Myocyte (in vitro differentiated cells): ENCODE measurements at places on chromosomes 6 and 20.

GRCh38 chr6:36526066-36526465 is 21.2 kb downstream of the STK38 start:
- peak; percentile 27 for DNase-seq

GRCh38 chr6:43658161-43658560 is 13.3 kb downstream of the RSPH9 start:
- DNase-seq = no peak

DNA sequence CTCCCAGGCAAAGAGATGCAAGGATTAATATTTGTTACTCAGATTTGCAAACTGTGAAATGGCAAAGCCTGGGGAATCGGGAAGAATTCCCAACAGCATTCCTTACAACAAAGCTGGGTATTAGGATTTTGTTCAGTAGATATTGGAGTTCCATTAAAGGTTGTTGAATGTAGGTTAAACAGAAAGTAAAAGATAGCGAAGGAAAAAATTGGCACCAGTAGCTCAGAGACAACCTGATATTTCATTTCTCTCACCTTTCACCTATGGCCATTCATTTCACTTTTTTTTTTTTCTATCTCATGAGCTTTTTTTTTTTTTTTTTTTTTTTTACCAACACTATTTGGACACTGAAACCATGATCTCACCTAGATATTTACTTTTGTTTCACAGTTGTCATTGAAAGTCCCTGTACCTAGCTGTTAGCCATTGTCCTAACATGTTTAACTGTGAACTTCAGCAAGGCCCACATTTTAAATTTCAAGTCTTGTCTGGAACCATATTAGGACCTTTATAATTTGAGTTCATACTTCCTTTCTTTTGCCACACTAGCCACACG is 552.5 kb downstream of the HAO1 start:
- DNase-seq = no peak

- no peak for DNase-seq
These were observed 636.6 kb upstream of the MAN1A1 start for GRCh38 chr6:119985952-119986736.
